ENCODE measurements at places on chromosomes 12 and 14.
A peak's percentile ranks its signal among the peaks of the same experiment; 100 is the strongest.

DNA sequence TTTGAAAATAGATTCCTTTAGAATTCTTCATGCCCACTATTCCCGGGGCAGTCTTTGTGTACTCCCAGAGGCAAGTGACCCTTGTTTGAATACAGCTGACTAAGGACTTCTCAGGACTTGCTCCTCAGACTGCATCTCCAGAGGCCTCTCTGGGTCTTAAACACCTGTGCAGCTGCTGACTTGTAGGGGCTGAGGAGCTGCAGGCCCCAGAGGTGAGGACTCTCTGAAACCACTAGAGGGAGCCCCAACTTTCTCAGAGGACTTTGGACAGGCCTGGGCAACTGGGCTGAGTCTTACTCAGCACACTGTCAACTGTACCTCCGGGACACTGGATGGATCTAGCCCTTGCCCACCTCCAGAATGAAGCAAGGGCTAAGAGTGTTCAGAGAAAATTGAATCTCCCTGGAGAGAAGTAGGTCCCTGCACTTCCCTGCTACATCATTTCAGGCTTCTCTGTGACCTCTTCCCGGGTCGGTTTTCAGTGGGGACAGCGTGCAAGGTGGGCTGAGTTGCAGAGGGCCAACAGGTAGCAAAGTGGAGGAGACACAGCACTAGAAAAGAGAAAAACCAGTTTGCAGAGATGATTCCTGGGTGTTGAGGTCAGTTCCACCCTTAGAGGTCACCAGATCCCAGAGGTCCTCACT, 164.6 kb downstream of the TMEM117 start:
- DNase-seq, result peak; percentile 45

GRCh38 chr14:90299408-90299807, 32.3 kb downstream of the NRDE2 start:
- no peak for DNase-seq

GRCh38 chr14:105192866-105193731, 12.0 kb upstream of the NUDT14 start:
- DNase-seq, result no peak

DNA sequence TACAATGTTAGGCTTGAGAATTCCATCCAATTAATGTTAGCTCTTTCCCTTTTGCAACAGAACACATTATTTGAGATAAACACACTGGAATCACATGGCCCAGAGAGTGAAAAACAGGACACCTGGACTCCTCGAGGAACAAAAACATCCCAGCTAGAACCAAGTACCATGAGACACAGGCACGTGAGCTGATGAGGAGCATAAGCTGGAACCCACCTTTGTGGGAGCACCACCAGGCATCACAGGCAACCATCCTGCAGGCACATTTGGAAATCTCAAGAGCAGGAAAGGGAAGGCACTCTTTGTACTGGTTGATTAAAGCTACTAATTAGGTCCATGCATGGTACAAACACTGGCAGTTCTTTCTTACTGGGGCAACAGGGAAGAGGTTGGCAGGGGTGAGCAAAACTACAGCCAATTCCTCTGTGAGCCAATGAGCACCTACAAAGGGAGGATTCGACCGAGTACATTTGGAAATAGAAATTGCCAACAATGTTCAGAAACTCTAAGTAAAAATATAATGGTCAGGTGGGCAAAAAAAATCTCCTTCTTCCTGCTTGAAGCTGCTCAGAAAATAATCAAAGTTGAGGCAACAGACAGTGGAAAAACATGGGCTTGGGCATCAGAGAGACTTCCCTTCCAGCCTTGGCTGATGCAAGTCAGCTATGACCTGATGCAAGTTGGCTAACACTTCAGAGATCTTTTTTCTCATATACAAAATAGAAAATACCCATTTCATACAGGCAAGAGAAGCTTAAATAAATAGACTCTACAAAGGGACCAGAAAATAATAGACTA, 216.7 kb downstream of the NUAK1 start:
- DNase-seq, result no peak

GRCh38 chr12:67391034-67391433, 121.9 kb downstream of the CAND1 start:
- no peak for DNase-seq

GRCh38 chr14:76386944-76387782, 11.2 kb downstream of the ESRRB start:
- DNase-seq, result peak; percentile 72

- DNase-seq, result no peak
Measured at GRCh38 chr12:94942663-94943062, 60.8 kb downstream of the NDUFA12 start.

DNA sequence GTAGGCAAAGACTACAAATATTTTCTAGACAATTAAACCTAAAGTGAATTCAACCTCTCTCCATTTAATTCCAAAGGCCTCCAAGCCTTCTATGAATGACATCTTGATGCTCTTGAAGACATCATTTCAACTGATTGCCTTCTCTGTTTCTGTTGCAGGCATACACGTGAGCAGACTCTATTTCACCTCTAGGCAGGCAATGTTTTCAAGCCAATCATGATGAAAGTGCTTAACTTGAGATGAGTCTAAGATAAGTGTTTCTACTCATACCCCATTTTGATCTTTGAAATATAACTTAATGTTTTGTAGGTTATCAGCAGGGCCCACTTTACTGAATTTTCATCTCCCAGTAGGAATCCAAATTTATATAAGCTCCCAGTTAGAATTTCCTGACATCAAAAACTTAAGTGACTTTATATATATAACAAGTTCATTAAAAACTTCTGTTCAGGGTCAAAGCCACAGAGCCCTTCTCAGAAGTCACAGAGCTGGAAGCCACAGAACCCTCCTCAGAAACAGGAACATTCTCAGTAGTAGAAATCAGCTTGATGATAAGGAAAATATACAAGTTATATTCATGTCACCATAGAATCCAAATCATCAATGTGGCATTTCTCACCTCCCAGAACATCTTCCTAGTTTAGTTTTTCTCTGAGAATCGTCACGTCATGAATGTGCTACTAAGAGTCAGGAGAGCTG, 108.5 kb downstream of the PHLDA1 start:
- DNase-seq, result no peak

DNA sequence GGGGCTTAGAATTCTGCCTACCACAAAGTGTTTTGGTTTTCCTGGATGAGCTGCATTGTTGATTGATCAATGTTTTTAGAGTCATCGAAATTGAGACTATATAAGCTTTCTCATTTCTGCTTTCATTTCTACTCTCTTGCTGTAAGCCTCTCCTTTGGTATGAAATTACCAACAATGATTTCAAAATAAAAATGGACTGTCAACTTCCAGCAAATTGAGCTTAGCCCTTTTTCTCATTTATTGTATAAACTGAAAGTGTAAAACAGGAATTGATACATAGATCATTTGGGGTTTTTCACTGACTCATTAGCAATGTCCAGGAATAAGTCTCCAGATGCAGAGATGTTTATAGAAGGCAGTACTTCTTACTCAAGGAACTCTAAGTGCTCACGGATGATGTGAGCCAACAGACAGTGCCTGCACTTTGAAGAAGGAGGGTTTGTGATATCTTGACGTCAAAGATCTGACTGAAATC, 20.0 kb upstream of the PCNX1 start:
- no peak for DNase-seq

DNA sequence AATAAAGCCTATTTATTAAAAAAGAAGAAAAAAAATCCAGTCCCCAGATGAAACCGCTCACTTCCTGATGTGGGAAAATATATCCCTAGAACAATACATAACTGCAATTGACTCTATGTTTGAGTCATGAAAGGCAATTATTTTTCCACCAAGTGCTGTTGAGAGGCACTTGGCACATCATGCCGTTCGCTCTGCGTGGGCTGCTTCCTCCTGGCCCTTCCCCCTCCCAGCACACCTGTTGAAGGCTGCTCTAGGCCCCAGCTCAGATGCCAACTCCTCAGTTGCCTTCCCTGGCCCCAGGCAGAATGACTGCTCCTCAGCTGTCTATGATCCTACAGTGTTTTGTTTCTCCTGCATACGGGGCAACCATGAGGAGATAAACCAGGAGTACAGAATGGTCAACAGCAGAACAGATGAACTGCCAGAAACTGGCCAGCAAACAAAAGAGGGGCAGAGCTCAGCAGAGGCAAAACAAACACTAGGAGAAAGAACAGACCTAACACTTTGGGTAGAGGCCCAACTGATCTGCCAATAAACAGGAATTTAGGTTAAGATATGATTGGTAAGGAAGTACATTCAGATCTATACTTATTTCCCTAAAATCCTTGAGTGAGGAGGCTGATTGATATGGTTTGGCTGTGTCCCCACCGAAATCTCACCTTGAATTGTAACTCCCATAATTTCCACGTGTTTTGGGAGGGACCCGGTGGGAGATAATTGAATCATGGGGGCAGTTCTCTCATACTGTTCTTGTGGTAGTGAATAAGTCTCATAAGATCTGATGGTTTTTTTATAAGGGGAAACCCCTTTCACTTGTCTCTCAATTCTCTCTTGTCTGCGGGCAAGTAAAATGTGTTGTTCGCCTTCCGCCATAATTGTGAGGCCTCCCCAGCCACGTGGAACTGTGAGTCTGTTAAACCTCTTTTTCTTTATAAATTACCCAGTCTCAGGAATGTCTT, 58.6 kb downstream of the SLC38A1 start:
- DNase-seq, result peak; percentile 90

GRCh38 chr12:67689385-67689784, 40.8 kb downstream of the DYRK2 start:
- DNase-seq, result no peak

- no peak for DNase-seq
Measured at GRCh38 chr12:58701536-58701935, 218.8 kb downstream of the LRIG3 start.

DNA sequence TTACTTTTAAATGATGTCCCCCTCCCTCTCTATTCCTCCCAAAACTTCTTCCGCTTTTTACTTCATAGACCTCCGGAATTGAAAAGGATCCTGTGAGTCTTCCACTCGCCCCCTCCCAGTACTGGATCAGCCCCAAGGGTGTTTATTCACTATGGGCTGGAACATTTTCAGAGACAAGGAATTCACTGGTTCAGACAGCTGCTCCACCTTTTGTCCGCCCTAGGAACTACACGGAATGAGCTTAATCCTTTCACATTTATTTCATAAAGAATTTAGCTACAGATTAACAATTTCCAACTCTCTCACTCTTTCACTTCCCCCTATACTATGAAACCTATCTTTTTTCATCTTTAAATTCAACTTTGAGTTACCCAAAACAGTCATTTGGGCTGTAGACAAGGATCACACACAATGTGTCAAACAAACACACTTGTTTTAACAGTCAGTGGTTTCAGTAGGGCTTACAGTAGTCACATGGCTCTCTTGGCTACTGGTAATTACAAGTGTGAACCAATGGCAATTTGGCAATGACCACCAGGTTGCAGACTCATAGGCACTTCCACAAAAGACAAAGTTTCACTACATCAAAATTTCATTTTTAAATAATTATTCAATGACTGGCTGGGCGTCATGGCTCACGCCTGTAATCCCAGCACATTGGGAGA, 20.6 kb downstream of the CNIH1 start:
- DNase-seq, result peak; percentile 10

GRCh38 chr14:61103541-61104339, 122.7 kb downstream of the SLC38A6 start:
- DNase-seq, result no peak

GRCh38 chr14:59688224-59689170, 111.9 kb upstream of the CCDC175 start:
- peak; percentile 63 for DNase-seq

DNA sequence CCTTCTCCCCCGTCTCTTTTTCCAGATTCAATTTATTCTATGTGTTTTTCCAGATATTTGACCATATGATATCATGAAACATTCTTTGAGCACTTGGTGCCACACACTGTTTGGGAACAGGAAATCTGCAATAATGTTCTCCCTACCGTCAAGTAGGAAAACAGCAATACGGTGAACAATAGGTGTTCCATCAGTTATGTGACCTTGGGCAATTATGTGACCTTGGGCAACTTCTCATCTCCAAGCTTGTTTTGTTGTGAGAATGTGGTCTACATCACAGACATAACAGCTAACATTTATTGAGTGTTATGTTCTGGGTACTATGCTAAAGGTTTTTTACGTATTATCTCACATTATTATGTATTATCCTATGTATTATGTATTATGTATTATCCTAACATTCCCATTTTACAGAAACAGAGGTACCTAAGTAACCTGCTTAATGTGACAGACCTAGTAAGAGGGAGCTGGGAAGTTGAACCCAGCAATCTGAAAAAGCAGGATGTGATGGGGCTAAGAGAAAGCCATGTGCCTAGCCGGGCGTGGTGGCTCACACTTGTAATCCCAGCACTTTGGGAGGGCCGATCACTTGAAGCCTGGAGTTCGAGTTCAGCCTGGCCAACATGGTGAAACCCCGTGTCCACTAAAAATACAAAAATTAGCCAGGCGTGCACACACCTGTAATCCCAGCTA, 1.2 kb upstream of the NEK9 start:
- no peak for DNase-seq

DNA sequence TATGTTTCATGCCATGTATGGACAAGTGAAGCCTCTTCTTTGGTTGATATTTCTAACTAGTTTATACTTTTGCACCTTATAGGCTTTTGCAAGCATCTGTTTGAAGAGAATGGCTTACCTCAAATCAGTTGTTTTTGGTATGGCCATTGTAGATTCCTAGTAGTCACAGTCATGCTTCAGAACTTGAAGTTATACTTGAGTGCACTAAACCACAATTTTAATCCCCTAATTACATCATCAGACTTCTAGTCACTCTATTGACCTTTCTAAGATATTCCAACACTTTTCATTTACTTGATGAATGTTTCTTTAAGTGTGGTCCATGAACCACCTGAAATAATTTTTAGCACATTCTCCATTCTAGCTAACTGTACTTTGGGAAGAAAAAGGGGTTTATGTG, 18.6 kb upstream of the KLRB1 start:
- DNase-seq, result no peak

DNA sequence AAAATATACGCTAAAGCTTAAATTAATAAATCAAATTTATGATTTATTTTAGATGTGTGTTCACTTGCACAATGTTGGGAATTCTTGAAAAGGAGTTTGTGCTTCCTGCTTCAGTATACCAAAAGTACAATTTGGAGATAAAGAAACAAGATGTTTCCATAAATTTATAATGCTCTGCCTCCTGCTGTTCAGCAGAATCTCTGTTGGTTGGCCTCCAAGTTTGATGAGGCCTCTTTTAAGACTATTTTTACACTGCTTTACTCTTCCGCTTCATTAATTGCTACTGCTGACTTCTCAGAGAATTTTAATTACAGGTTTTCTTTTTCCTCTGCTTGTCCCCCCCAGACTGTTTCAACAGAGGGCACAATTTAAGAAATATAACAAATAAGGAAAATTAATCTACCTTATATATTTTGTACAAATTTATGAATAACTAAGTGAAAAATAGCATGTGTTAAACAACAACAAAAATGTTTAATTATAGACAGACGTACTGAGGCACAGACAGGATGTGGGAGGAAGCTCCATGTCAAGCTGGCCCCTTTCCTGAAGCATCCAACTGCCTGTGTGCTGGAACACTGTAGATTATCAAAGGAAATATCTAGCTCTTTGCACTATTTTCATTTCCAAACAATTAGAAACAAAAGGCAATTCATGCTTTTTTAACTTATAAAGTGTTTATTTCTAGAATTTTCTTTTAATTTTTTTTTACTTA, 83.9 kb downstream of the PIK3C2G start:
- no peak for DNase-seq

GRCh38 chr14:22220427-22220826, 368.6 kb downstream of the DAD1 start:
- DNase-seq, result no peak

All from COR-L47 (cell line).